Inflammatory macrophage (primary cell): ENCODE measurements at places on chromosomes 6 and 20.

GRCh38 chr6:54431466-54431865 lies 123.2 kb downstream of the TINAG start:
- no peak for DNase-seq

GRCh38 chr6:109484122-109484521 lies 1.1 kb upstream of the ZBTB24 start:
- DNase-seq: no peak

DNA sequence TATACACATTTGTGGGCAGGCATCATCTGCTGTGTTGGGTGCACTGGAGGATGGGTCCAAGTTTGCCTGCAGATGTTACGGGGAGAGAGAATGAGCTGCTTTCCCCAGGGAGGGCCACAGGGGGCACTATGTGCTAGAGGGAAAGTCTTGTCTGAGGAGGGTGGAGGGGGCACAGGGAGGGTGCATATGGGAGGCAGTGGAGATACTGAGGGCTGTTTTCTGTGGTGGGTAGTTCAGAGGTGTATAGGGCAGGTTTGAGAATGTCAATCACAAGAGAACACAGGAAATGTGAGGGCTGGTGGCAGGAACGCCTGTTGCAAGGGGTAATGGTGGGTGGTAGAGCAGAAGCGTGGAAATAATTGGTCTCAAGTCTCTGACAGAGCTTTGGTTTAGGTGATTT lies 7.7 kb upstream of the PTPRA start:
- no peak for DNase-seq

GRCh38 chr6:158730541-158730907 lies 80.7 kb downstream of the SYTL3 start:
- DNase-seq: no peak

GRCh38 chr20:41172296-41173140 lies 35.2 kb downstream of the PLCG1 start:
- DNase-seq: no peak

- DNase-seq: peak; percentile 48
Measured at GRCh38 chr6:63923139-63923739, 287.6 kb downstream of the PHF3 start.
